WERI-Rb-1 (cell line): ENCODE measurements at places on chromosomes 1 and 21.

DNA sequence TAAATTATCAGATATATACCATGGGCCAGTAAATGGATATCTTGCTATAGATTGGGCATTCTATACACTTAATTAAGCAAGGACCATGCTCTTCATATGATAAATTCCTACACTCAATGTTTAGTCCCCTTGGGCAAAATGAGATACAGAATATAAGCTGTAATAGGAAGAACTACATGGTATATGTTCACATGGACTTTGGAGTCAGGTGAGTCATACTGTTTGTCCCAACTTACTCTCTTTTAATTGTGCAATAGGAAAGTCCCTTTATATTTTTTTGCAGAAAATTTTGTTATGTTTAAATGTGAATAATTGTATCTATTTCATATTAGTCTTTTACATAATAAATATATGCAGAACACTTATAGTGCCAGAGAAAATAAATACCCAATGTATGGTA, 820.2 kb upstream of the ADAMTS5 start:
- no peak for DNase-seq

- DNase-seq, result no peak
Measured at GRCh38 chr1:41482001-41482765, 2.3 kb downstream of the EDN2 start.

GRCh38 chr1:3115275-3116149, 46.5 kb downstream of the PRDM16 start:
- no peak for DNase-seq

GRCh38 chr1:174072581-174072980, 50.4 kb upstream of the RC3H1 start:
- DNase-seq, result no peak

DNA sequence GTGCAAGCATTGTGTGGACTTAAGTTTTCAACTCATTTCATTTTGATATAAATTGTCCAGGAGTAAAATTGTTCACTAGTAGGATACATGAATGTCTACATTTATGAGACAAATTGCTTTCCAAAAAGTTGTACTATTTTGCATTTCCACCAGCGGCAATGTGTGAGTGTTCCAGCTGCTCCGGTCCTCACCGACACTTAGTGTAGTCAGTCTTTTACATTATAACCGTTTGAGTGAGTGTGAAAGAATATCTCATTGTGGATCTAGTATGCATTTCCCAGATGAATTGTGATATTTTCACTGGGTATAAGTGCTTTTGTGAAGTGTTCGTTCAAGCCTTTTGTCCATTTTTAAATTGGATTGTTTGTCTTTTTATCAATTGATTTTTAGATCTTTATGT, 111.5 kb upstream of the ARHGEF16 start:
- no peak for DNase-seq

DNA sequence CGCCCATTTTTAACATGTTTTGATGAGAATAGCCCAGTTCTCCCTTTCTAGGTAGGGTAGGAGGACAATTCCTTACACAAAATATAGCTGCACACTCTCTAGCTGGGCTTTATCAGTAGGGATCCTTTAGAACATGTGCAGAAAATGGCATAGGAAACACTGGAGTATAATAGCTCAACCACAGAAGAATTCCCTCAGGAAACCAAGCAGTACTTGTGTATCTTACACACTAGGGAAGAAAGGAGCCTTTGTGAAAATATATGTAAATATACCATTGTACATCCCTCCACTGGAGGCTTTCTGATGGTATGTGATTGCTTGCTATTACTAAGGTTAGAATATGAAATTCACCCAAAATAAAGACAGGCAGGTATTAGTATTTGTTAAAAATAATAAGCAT, 153.5 kb downstream of the LRRC40 start:
- DNase-seq, result no peak

DNA sequence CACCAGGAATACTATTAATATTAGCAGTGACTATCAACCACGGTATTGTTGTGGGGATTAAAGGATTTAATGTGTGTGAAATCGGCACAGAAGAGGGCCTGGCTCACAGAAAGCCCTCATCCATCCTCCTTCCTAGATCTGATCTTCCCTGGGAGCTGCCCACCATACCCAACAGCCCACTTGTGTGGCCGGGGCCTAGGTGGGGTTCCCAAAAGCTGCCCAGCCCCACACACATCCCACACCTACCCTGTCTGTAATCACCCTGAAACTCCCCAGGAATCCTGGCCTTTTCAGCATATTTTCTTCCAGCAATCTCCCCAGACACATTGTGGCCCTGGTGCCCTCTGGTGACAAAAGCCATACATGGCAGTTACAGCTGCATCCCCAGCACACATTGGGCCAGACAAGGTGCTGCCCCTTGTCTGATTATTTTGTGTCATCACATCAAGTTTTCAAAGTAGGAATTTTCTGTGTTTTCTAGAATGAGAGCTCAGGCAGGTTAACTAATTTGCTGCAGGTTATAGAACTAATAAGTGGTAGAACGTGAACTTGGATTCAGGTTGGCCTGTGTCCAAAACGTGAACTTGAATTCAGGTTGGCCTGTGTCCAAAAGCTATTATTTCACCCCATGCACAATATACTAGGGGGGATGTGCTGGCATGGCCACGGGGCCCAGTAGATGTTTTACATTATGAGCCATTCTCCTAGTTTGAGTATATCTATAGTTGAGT, 5.3 kb upstream of the SLC6A9 start:
- peak; percentile 82 for DNase-seq

GRCh38 chr21:46355161-46356004, 31.4 kb downstream of the PCNT start:
- no peak for DNase-seq

DNA sequence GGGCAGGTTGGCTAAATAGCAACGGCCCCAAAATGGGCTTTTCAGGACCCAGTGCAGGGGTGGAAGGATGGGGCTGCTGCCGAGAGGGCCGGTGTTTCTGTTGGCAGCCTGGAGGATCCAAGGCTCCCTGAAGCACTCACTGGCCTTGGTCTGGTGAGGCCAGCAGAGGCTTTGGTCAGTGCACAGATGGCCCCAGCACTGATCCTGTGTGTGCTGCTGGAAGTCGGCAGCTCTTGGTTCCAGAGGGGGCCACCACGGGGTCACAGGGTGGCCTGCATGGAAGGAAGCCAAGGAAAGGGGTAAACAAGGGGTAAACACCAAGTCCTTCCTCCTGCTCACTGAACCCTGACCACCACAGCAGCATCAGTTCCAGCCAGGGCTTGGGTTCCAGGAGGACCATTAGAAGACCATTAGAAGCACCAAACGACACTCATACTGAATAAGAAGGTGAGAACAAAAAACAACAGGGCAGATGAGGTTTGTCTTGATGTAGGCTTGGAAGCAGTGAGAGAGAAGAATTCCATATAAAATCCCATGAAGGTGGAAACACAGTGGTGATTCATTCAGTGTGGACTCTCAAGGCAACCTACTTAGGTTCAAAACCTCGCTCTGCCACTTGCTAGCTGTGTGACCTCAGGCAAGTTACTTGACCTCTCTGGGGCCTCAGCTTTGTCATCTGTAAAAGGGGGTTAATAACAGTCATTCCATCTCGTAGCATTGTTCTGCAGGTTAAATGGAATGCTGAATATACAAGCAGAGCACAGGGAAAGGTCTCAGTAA, 184.5 kb downstream of the RUNX1 start:
- DNase-seq, result no peak

GRCh38 chr1:241531195-241532161, 700 bp upstream of the KMO start:
- DNase-seq, result no peak

- no peak for DNase-seq
Measured at GRCh38 chr1:20322081-20322824, 31.6 kb downstream of the VWA5B1 start.

DNA sequence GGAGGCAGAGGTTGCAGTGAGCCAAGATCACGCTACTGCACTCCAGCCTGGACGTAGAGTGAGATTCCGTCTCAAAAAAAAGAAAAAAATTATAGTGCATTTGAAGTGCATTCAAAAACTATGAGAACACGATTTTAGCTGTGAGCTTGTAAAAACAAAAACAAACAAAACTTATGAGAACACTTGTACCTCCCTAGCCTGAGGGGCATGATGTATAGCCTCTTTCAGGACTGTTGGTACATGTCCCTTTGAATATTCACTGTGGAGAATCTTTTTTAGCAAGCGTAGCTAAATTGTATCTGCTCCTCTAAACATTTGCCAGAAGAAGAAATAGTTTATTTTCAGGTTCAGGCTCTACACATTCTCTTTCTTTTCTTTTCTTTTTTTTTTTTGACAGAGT, 9.5 kb upstream of the DEGS1 start:
- DNase-seq, result no peak

GRCh38 chr1:11997081-11997850, 17.0 kb downstream of the MFN2 start:
- DNase-seq, result no peak

DNA sequence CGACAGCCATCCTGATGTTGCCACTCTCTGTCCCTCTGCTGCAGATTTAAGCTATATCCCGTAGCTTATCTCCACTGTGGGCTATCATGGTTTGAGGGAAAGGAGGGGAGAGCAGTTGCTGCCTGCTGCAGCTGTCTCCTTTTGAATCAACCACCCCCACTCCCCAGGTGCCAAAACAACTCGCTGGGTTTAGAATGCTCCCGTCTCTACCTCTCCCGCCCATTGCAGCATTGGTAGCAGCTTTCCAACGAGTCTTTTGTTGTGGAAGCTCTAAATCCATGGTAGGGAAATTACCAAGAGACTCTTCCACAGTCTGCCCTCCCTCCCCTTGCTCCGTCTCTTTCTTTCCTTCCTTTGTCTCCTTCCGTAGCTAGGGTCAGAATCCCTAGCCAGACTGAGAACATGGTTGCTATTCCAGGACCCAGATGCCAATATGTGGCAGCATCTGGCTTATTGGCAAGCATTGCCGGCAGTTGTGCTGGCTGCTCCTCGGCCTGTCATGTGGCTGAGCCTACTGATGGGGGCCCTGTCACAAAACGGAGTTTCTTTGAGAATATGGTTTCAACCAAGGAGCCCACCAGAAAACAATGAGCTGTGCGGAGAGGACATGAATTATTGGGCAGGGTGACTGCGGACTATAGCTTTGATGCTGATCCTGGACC, 230.7 kb downstream of the RPS6KC1 start:
- no peak for DNase-seq

DNA sequence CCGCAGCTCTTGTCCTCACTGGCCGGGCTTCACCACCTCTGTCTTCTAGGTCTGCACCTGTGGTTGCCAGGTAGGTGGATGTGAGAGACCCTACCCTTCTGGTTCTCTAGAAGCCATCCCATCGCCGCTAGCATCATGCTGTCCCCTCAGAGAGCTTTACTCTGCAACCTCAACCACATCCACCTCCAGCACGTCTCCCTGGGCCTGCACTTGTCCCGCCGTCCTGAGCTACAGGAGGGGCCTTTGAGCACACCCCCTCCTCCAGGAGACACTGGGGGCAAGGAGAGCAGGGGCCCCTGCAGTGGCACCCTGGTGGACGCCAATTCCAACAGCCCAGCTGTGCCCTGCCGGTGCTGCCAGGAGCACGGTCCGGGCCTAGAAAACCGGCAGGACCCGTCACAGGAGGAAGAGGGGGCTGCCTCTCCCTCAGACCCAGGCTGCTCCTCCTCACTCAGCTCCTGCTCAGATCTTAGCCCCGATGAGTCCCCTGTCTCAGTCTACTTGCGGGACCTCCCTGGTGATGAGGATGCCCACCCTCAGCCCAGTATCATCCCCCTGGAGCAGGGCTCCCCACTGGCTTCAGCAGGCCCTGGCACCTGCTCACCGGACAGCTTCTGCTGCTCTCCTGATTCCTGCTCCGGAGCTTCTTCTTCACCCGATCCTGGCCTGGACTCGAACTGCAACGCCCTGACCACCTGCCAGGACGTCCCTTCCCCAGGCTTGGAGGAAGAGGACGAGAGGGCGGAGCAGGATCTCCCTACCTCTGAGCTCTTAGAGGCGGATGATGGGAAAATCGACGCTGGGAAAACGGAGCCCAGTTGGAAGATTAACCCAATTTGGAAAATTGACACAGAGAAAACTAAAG, 1.2 kb downstream of the RUSC1 start:
- peak; percentile 89 for DNase-seq

DNA sequence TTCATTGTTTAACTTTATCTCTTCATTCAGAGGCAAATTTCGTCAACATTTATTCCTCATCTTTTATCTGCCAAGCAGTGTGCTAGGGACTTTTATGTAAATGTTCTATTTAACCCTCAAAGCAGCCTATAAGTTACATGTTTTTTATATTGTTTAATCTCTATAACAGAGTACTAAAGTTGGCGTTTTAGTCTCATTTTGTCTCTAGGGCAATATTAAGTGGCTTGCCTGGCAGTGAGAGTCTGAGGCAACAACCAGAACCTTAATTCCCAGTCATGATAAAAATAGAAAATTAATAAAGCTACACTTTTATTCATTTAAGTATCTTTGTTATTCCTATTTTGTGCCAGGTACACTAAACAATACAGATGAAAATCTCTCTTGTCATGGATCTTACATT, 994.3 kb upstream of the ADGRL2 start:
- DNase-seq, result no peak

DNA sequence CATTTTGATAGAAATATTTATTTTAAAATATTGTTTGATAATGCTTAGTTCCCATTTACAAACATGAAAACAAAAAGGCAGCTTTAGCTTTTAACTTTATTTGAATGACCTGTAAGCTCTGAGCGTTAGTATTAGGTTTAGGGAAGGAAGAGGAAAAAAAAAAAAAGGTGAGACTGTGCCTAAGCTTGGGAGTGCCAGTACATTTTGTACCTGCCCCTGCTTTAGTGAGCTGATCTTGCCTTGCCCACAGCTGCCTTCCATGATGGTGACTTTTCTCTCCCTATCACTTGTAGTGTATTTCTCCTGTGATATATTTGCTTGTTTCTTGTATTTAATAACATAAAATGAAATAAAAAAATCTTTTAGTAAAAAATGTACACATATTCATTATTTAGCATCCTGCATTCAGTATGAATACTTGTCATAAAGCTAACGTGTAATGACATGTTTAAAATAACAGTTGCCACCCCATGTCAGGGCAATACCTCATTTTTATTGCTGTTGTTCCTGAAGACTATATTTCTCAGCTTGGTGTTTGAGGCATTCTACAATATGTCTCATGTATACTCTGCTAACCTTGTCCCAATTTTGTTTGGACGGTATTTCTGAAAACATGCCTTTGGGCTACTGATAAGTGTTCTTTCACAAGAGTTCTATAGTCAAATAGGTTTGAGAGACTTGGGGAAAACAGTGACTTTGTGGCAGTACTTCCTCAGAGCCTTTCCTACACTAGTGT, 76.3 kb downstream of the NEK7 start:
- no peak for DNase-seq

- no peak for DNase-seq
Measured at GRCh38 chr21:37165586-37165985, 92.5 kb downstream of the TTC3 start.

- no peak for DNase-seq
Measured at GRCh38 chr1:21118167-21118566, 58.5 kb downstream of the EIF4G3 start.

GRCh38 chr1:201288007-201288406, 4.7 kb downstream of the PKP1 start:
- DNase-seq, result no peak

DNA sequence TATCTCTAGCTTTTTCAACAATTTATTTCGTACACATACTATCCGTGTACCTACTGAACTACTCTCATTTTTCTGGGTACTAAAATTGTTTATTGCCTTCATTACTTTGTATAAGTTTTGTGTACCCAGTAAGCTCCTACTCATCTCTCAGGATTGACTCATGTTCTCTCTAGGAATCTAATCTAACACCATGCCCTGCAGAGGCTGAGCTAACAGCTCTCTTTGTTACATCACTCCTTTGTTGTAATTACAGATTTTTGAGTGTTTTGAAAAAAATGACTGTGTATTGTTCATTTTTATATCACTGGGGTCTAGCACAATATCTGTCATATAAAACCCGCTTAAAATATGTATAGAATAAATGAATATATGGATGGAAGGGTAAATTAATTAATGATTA, 167.1 kb downstream of the ATP6V1G3 start:
- DNase-seq, result no peak

- peak; percentile 92 for DNase-seq
Measured at GRCh38 chr1:152654110-152654509, 9.1 kb upstream of the LCE2D start.
